ENCODE measurements at places on chromosomes 16 and 17.

DNA sequence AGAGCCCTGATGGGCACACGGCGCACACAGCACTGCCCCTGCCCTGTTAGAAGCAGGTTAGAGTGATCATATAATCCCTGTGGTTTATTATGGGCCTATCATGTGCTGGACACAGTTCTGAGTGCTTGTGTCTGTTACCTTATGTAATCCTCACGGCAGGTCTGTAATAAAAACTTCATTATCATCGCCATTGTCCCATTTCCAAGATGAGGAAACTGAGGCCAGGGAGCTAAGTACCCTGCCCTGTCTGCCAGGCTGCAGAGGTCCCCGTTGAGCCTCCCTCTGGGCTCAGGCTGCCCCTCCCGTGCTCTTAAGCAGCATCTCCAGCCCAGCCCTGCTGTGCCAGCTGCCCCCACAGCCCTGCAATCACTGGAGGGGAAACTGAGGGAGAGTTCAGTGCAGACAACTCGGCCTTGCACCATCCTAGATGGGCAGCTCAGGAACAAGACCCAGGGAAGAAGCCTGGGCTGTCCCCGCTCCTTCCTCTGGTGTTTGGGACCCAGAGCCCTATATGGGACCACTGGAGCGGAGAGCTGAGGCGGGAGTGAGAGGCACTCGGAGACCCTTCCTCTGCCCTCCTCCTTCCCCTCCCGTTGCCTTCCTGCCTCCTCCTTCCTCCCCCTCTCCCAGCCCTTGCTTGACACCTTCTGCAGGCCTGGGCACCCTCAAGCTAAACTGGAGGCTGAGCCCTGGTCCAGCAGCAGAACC is 42.0 kb downstream of the WNT3 start:
- DNase-seq: no peak

DNA sequence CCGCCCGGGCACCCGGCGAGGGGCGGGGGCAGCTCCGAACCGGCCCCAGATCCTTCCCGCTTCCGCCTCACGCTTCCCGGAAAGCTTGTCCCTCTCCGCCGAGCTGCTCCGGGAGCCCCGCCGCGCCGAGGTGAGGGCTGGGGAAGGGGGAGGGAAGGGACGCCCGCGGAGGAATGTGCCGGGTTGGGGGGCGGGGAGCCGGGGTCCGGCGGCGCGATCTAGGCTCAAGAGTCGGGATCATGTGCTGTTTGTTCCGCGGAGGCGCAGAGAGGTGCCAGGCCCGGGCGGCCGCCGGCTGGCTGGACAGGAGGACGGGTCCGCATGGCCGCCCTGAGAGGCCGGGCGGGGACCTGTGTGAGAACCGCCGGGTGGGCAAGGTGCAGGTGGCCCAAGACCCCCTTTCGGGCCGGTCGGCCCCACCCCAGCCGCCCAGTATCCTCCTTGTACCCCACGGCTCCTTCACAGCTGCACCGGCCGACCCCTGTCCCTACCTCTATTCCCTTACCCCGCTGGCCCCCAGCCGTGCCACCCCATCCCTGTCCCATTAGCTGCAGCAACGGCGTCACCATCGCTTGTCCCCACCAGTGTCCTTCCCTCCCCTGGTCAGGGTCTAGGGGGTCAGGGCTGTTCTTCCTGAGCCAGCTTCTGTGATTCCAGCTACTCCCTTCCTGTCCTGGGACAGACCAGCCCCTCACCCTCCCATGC is 429 bp downstream of the KIF1C start:
- DNase-seq: no peak

DNA sequence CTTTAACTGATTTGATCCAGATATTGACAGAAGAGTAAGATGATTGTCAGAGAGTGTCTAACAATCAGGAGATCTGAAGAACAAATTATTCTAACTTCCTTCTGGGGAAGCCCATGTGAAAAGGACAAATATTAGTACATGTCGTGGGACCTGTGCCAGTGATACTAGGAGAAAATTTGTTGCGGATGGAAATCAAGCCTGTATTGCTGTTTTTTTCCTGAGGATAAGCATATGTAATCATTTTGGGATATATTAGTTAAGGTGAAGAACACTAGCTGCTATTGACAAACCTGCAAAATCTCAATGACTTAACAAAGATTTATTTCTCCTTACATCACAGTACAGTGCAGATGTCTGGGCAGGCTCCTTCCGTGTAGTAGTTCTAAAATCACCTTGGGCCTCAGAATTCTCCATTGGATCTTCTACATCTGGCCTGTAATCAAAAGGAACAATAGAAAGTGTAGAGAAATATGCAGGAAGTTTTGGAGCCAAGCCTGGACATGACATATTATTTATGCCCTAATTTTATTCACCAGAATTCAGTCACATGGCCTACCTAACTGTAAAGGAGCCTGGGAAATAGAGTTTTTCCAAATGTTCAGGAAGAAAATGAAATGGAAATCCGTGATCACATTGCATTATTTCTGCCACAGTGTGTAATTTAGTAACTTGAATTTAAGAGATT is 58.3 kb downstream of the CYB561 start:
- no peak for DNase-seq

DNA sequence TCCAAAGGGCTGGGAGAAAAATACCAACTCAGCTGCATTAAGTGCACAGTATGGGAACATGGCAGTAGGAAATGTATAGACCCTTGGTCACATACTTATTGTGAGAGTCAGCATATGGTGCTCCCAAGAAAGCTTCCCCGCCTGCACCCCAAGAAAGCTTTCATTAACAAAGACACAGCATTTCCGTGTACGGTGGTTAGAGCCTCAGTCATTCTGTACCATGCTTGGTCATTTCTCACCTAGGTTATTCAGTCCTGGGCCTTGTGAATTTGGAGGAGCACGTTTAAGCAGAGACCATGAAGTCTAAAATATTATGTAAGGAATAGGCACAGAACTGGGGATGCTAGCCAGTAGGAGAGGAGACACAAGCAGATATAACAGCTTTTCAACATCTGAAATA is 56.1 kb downstream of the ESRP2 start:
- no peak for DNase-seq

GRCh38 chr16:86353148-86353547 is 157.2 kb upstream of the FOXF1 start:
- peak; percentile 47 for DNase-seq
